ENCODE measurements at places on chromosomes 6 and 20.

DNA sequence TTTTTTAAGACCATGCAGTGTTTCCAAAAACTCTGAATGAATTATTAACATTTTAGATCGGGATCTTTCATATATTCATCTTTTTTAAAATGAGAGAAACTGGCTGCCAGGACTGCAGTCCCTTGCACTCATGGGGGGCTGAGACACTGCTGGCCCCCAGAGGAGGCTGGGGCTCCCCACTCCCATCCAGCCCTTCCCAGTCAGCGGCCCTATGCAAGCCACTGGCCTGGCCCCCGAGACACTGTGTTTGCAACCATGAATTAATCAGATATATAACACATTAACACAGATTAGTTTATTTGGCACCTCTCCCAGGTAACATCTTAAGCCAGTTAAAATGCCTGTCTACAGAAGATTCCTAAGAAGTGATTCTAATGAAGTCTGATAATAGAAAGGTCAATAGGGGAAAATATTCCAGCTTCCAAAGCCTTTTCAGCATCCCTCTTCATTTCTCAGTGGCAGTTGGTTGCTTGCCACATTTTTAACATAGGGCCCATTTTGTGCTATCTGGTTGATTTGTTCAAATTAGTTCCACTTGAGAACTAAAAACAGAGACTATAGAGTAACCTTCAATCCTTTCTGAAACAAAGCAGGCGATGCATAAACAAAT lies 184.4 kb upstream of the FBXL4 start:
- DNase-seq = no peak

- DNase-seq = no peak
Observed at GRCh38 chr6:45653117-45653883, 275.6 kb upstream of the SUPT3H start.

GRCh38 chr6:5046430-5046829 lies 38.7 kb upstream of the PPP1R3G start:
- DNase-seq = no peak

DNA sequence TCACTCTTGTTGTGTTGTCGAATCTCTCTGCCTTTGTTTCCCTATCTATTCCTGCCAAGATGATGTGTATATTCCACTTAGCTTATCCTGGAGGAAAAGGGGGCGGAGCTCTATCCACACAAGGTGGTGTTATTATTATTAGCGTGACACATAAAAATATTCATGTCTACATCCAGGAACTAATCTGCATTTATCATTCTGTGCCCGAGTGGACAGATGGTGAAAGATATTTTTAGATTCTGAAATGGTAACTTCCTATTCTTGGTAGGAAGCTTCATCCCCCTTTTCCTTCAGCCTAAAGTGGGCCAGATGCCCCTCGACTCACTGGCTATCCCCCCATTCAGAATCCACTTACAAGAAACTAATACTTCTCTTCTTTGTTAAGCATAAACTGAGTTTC lies 2.0 kb downstream of the XKR7 start:
- DNase-seq = no peak

GRCh38 chr6:143014764-143015163 lies 45.9 kb upstream of the AIG1 start:
- no peak for DNase-seq

- no peak for DNase-seq
Observed at GRCh38 chr6:78153976-78154375, 501.1 kb downstream of the MEI4 start.

DNA sequence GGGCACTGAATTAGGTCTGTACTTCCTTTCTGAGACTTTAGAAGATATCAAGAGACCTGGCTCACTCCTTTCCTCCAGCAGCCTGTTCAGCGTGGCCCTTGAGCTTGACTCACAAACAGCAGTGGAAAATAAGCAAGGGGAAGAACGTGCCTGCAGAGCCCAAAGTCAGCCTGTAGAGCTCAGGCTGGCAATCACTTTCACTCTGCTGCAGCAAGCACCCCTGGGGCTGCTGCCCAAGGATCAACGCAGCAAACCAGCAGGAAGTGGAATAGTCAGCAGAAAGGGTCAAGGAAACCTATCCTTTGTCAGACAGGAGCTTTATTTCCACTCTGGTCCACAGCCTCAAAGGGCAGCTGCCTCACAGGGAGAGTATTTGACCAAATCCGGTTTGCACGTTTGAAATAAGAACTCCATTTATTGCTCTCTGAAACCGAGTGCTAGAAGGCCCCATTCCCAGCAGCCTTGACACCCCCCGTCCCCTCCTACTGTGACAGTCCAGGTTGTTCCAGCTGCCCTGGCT lies 77.4 kb downstream of the PRDM1 start:
- peak; percentile 21 for DNase-seq

GRCh38 chr6:128505603-128506002 lies 14.8 kb downstream of the PTPRK start:
- DNase-seq = no peak

- no peak for DNase-seq
Observed at GRCh38 chr20:46157625-46158024, 39.5 kb downstream of the CD40 start.

DNA sequence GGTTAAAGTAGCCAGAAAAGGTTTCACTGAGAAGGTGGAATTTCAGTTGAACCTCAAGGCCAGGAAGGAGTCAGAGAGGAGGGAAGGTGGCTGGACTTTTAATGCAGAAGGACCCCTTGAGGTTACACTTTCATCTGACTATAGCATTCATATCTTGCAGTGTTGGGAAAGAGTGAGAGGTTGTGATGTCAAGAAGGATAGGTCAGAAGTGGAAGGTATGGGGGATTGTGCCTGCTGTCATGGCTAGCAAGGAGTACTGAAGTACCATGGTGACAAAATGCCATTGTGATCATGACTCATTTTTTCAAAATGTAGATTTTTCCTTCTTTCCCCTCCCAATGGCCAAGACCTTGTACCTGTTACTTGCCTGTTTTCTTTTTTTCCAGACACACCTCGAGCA lies 5.2 kb upstream of the BACH2 start:
- no peak for DNase-seq

DNA sequence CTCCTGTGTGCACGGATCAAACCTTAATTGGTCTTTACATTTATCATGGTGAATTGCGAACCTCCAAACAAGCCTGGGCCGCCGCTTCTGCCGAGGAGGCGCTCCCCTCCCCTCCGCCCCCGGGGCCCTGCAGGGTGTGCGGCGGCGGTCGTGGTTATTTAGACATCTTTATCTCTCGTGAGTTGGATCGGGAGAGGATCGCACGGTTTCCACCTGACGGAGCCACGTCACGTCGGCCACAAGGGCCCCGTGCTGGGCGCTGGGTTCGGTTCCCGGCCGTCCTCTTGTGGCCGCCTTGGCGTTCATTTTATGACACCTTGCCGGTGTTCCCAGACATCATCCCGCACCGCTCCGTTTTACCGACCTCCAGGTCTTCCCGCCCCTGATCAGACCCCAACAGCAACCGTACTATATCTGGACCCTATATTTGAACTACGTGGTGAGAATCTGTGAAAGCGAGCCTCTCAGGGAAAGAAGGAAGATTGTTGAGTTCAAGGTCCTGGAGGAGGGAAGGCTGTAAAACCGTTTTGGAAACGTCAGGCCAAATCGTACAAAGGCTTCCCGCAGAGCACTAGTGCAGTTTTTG lies 1.3 kb upstream of the CNR1 start:
- DNase-seq = no peak

DNA sequence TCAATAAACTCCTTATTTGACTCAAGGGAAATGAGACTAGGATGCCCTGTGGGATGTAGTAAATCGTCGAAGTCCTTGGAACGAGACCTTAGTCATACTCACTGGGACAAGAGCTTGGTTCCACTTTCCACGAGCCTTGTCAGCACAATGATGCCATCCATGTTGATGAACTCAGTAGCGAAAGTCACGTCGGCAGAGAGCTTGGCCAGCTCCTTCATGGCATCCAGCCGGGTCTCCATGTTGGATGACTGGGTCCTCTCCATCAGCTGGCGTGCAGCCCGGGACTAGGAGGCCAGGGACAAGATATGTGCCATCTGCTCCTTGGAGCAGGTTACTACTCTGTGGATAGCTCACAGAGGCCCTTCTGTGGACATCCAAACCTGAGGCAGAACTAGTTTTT lies 17.5 kb downstream of the ELMO2 start:
- DNase-seq = no peak

GRCh38 chr20:51077686-51078060 lies 54.8 kb upstream of the KCNG1 start:
- no peak for DNase-seq

DNA sequence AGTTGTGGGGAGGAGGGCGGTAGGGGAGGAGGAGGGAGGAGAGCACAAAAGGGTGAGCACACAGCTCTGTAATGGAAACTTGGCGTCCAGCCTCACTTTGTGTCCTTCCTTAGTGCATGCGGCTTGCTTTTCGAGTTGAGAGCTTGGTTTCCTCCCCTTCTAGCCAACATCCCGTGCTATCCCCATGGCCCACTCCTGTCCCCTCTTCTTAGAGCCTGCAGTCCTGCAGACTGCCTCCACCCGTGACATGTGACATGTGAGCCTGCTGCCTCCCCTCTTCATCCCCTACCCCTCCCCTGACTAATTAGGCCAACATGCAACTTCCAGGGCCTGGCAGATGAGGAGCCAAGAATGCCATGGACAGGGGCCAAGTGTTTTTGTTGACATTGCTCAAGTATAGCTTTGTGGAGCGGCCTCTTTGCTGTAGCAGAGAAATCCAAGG lies 63.2 kb downstream of the SLC24A3 start:
- no peak for DNase-seq

GRCh38 chr6:20110478-20110877 lies 101.8 kb downstream of the MBOAT1 start:
- DNase-seq = no peak

DNA sequence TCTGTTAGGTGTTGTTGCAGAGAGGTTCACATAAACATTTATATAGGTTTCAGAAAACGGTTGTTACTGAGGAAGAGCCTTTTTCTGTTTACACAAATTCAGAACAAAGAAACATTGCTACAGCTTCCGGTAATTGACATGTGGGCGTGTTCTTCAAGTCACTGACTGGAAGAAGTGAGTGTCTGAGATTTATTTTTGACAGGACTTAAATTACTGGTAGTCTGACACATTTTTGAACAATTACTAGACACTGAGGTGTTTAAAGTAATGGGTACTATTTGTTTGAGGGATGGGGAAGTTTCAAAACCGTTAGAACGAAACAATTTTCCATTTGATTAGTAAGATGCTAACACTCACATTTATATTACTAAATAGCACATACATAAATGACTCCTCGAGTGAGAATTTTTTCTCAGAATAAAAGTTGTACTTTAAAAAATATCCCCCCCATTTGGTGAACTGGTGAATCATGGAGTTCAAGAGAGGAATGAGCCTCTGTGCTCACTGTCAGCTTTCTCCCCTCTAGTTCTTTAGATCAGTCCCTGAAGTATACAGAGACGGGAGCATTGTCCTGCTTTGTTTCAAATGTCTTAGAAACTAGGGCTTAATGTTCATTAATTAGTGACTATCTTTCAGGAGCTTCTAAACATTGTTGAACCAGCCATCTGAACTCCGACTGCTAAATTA lies 98.7 kb downstream of the TSHZ2 start:
- DNase-seq = no peak

- DNase-seq = no peak
Observed at GRCh38 chr20:23131766-23132165, 45.6 kb upstream of the CD93 start.

DNA sequence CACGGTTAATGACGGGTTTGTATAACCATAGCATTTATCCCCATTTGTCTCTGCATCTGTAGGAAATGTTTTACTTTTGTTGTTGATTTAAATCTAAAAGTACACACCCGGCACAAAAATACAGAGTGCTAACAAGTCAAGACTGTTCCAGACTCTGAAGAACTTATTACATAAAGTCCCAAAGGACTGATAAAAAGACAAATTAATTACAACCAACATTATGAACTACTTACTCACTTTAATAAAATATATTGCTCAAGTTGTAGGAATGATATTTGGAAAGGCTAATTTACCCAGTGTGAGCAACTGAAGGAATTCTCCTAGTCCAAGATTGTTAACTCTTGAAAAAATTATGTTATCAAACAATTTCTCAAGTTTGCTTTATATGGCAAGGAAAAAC lies 115.6 kb downstream of the KIF13A start:
- no peak for DNase-seq

GRCh38 chr20:23629542-23630391 lies 8.0 kb downstream of the CST3 start:
- no peak for DNase-seq

DNA sequence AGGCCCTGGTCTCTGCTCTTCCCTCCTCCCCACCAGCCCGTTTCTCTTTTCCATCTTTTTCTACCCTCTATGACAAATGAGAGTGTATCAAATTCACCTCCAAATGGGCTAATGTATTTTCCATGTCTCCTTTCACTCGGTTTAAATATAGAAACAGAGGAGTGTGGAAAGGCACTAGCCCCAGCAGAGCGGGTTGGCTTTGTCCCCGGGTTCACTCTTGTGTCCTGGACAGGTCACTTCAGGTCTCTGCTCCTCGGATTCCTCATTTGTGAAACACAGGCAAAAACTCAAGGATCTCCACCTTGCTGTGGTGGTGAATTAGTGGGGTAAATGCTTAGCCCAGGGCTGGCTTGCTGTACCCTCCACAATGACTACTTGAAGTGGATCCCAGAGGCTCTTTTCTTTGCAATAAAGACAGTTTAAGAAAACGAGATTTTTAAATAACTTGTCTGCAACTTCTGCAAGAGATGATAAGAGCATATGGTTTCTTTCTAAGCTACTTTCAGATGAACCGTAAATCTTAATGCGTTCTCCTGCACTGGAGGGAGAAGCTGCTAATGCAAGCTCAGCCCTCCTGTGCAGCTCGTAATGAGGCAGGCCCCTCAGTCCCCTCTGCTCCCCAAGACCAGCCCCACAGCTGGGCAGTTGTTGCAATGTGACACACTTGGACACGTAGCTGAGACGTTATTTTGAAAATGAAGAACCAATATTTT lies 292.9 kb downstream of the THBS2 start:
- DNase-seq = no peak

- no peak for DNase-seq
Observed at GRCh38 chr20:19375801-19376200, 163.4 kb downstream of the SLC24A3 start.

DNA sequence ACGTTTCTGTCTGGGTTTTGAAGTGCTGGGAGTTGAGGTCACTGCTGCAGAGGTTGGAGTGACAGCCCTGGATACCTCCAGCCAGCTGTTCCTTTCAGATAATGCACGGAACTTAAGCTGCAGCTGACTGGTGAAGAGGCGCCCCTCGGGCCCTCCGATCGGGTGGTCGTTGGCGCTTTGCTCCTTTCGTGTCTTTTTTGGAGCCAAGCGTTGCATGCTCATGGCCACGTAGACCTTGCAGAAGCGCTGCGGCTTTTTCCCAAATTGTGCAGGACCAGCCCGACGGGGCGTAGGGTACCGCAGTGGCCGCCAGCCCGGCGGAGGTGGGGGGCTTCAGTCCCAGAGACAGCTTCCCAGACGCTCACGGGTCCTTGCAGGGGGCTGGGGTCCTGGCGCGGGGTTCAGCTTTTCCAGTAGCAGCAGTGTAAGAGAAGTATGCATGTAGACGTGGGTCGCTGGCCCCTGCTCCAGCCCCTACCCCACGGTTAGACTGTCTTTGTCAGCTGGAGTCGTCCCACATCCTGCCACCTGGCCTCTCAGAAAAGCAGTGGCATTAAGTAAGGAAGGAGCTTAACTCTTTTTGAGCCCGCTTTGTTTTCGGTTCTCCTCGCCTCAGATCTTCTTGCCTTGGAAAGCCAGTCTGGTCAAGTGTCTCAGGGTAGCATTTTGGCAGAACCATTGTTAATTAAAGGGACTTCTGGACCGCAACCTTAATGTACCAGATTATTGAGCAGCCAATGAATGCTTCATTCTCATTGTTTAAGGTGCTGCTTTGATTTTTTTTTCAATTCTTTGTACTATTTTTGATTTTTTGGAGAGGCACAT lies 838 bp downstream of the TNFAIP3 start:
- no peak for DNase-seq

- DNase-seq = no peak
Observed at GRCh38 chr6:14735956-14736486, 509.8 kb upstream of the JARID2 start.
